ENCODE measurements at places on chromosomes 13 and 19. TPM values are rescaled to one million over a fixed set of nuclear protein-coding genes. Genes with fewer than 3 reads are reported as not detected.
A peak's percentile ranks its signal among the peaks of the same experiment; 100 is the strongest.

The MYH14 gene
- 204 TPM for total RNA-seq

The UNC13A gene
- not detected for total RNA-seq

DNA sequence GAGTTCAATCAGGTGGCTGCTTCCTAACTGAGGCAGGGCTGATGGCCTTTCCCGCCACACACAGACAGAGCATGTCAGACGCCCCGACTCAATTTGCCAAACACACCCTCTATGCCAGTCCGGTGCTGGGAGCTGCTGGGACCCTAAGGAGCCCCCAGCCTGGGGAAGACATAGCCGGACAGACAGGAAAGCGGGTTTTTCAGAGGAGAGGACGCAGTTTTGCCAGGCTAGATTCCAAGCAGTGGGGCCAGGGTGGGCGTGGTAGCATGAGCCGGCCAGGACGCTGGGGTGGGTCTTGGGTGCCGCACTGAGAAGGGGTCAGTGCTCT is 19.8 kb downstream of the MAST3 start:
- DNase-seq = no peak

GRCh38 chr19:42024622-42025111 is 30.6 kb upstream of the ATP1A3 start:
- peak; percentile 25 for DNase-seq

DNA sequence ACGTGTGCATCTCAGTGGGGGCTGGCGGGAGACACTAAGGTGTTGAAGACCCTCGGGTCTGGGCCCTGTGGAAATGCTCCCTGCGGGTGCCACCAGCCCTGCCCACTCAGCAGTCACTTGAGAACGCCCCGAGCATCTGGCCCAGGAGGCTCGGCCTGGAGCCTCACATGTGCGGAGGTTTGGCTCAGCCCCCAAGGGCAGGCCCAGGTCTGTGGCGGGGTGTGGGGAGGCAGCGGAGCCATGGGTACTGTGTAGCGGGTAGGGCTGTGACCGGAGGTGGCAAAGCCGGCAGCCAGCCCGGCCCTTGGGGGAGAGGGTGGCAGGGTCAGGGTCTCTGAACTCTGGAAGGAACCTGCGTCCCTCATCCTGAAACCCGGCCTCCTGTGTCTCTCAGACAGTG is 37.6 kb downstream of the MCF2L start:
- DNase-seq = no peak

The CBLC gene
- 87.0 TPM for total RNA-seq

- no peak for DNase-seq
Measured at GRCh38 chr19:2150794-2151338, 500 bp downstream of the AP3D1 start.

GRCh38 chr19:49387936-49388372 is at the start of gene KASH5:
Gene KASH5, plus strand, starts transcription at chr19:49388249. Its CDS starts 2,635 bp downstream, at chr19:49390884.
- DNase-seq = peak; percentile 55

The NAPSA gene
- 5.9 TPM for total RNA-seq

GRCh38 chr13:40780822-40781401 is 8.5 kb upstream of the SLC25A15 start:
- DNase-seq = no peak

- no peak for DNase-seq
Measured at GRCh38 chr13:33958964-33959363, 141.0 kb downstream of the RFC3 start.

The ZNF728 gene
- total RNA-seq = not detected

The ZNF665 gene
- total RNA-seq = 4.9 TPM

DNA sequence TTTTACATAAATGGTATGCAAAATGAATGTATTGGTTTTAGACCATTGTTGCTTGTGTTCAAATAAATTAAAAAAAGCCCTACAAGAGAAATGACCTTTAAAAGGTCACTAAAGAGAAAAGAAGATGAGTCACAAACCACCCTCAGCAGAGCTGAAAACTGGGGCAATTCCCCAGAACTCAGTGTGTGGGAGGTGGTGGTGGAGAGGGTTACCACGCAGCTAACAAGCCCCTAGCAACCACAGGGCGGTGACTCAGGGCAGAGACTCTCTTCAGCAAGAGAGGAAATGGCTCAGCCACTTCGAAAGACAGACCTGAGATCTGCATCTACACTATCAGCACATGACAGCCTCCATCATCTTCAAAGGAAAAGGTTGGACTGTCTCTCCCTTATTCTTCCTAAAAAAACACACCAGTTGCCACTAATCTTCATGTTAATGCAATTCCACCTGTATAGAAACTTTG is 29.4 kb upstream of the NDFIP2 start:
- DNase-seq = no peak

- no peak for DNase-seq
Measured at GRCh38 chr19:7953060-7953459, 9.6 kb upstream of the TIMM44 start.

The LRG1 gene
- 1.8 TPM for total RNA-seq

DNA sequence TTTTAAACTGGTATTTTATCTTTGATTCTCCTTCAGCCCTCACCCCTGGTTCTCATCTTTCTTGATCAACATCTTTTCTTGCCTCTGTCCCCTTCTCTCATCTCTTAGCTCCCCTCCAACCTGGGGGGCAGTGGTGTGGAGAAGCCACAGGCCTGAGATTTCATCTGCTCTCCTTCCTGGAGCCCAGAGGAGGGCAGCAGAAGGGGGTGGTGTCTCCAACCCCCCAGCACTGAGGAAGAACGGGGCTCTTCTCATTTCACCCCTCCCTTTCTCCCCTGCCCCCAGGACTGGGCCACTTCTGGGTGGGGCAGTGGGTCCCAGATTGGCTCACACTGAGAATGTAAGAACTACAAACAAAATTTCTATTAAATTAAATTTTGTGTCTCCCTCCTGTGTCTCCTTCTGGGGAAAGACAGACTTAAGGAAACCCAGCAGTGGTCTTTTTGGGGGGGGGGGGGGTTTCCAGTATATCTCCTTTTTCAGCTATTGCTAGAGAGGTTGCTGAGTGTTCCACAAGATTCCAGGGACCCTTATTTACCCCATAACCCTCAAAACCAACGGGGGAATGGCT is 1.5 kb upstream of the RAD23A start:
- DNase-seq = no peak

DNA sequence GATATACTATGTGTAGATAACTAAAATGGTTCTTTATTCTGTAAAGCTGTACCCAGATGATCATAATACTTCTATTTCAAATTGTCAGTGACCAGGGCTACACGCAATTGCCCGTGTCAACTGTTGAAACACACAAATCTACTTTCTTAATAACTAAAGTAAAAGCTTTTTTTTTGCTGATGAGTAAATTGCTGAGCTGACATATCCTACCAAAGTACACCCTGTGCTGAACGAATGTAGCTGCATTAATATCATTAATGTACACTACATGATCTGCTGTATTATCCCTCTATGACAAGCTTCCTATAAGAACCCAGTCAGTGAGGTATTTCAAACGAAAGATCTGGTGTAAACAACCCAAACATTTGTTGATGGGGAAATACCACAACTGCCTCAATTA is 827.2 kb upstream of the ATXN8OS start:
- no peak for DNase-seq

GRCh38 chr19:19782783-19783182 is 38.8 kb downstream of the ZNF506 start:
- no peak for DNase-seq

GRCh38 chr13:65601855-65602254 is 1628.3 kb downstream of the PCDH9 start:
- no peak for DNase-seq

The KLK8 gene
- 111 TPM for total RNA-seq

Measured in lower leg skin (tissue), 4 donors.